ENCODE measurements at places on chromosomes 4 and X.

DNA sequence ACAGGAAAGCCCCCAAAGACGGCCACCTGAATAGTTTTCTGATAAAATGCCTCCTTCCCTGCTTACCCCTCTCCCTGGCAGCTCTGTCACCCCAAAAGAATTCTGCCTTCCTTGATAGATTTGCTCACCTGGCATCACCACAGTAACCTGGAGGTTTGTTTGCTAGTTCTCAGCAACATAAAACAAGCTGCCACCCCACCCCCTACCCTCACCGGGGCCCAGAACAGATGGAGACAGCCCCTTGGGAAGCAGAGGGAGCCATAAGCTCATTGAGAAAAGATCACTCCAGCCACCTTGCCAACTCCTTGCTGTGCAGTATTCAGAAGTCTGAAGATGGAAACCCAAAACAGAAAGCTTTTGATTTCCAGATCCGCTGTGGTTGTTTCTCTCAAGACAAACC, 108.6 kb downstream of the DHX15 start:
- DNase-seq = no peak

- no peak for DNase-seq
These were observed 1712.4 kb upstream of the TENM3 start for GRCh38 chr4:180530787-180531186.

- no peak for DNase-seq
These were observed 302.9 kb downstream of the ARHGAP10 start for GRCh38 chr4:148034813-148035212.

- no peak for DNase-seq
These were observed 735 bp downstream of the NRK start for GRCh38 chrX:105823092-105823455.

GRCh38 chr4:42331914-42332368, 65.3 kb upstream of the SHISA3 start:
- peak; percentile 4 for DNase-seq

DNA sequence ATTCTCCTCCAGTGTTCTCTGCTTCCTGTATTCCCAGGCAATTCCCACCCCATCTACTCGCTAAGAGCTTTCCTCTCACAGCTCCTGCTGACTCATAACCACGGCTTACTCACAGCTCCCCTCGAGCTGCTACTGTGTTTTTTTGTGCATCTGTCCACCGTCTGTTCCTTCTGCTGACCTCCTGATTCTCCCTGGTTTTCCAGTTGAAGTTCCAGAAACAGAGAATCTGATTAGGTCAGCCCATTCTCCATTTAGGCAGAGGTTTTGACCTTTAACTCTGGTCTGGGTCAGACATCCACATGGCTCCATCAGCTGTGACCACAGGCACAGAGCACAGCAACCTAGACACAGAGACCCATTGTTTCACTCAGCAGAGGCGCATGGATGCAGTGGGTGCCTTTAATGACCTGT, 5.5 kb upstream of the SMIM20 start:
- peak; percentile 77 for DNase-seq
